Transverse colon (tissue), 4 donors: ENCODE measurements at places on chromosomes 3 and 15. TPM values are rescaled to one million over a fixed set of nuclear protein-coding genes. Genes with fewer than 3 reads are reported as not detected.

SEMA5B gene
- 0.27 TPM for total RNA-seq

GABRR3 gene
- total RNA-seq = not detected

FETUB gene
- not detected for total RNA-seq

SHC4 gene
- not detected for total RNA-seq

ZNF660 gene
- total RNA-seq = 0.55 TPM

TLR9 gene
- not detected for total RNA-seq
